Activated naive CD8-positive, alpha-beta T cell treated with anti-CD3 and anti-CD28 coated beads for 36 hours (primary cell): ENCODE measurements at places on chromosomes 2 and 18. TPM values are rescaled to one million over a fixed set of nuclear protein-coding genes. Genes with fewer than 3 reads are reported as not detected.

GRCh38 chr2:165110394-165110793 is 93.5 kb downstream of the SCN3A start:
- no peak for DNase-seq

The CAPN13 gene
- not detected for total RNA-seq

- DNase-seq: no peak
These were observed 171.9 kb upstream of the GATA6 start for GRCh38 chr18:21997207-21998143.

The TOGARAM2 gene
- total RNA-seq: 1.9 TPM

DNA sequence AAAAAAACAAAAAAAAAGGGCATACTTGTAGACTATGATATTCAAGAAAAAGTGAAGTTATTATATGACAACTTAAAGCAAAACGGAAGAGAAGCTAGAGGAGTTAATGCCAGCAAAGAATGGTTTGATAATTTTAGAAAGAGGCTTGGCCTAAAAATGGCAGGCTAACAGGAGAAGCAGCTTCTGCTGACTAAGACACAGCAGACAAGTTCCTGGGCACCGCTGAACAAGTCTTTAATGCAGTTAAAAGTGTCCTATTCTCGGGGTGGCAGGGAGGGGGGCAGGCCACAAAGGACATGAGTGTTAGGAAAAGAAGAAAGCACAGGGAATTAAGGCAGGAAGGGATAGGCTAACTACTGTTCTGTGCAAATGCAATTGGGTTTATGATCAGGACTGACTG is 50.3 kb upstream of the GAREM2 start:
- DNase-seq: no peak

DNA sequence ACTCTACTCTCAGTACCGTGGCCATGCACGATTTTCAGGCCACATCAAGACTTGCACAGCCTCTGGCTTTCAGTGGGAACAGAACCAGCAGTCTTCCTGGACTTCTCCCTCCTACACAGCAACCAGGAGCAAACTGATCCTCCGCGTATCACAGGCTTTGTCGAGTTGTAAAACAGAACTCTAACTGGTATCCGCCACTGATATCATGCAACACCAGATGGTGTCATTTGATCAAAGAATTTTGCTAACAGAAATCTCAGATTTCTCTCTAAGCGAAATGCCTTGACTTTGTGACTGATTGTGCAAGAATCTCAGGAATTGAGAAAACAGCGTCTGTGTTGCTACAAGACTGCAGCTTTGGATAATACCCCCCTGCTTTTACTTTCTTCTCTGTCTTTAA is 85.7 kb downstream of the COPS8 start:
- no peak for DNase-seq

GRCh38 chr2:160561551-160562295 is 68.1 kb upstream of the RBMS1 start:
- no peak for DNase-seq

DNA sequence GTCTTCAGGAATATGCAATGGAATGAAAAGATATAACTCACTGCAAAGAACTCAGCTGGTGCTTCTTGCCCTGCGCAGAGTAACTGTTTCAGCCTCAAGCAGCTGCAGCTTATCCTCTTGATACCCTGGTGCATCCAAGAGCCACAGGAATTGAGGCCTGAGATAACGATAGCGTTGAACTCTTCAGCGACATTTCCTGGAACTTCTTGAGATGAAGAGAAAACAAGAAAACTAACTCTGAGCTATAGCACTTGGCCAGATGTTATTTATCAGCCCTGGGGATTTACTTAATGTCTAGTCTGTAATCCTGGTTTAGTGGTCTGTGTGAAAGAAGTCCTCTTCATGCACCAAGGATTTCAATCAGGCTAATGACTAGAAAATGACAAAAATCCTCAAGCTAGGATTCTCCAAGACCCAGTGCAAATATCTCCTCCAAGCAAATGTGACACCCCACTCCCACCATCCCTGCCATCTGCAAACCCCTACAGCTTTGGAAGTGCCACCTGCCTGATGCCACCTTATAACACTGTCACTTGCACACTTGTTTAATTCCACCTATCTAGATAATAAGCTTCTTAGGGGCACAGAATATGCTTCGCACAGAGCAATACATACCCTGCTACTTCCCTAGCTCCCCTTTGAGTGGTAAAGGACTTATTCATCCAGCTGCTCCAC is 40.6 kb downstream of the EHD3 start:
- no peak for DNase-seq
